Activated naive CD4-positive, alpha-beta T cell (primary cell): ENCODE measurements at places on chromosomes 5 and 9.

GRCh38 chr5:20113931-20114330 lies 125.9 kb upstream of the CDH18 start:
- DNase-seq, result no peak

- DNase-seq, result no peak
Observed at GRCh38 chr5:29079771-29080170, 2041.4 kb upstream of the CDH9 start.

DNA sequence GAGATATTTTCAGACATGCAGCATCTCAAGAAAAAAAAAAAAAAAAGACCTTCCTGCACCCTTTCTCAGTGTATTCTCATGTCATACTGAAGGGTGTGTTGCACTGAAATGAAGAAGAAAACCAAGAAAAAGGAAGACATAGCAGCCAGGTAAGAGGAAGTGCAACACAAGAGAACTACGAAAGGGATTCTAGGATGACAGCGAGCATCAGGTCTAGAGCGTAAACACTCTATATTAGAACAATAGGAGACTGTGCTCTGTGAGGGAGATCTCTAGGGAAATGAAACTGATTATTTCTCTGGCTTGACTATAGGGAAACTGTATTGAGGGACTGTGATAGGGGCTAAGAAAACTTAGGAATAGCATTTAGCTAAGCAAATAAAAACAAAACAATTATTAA lies 30.0 kb downstream of the BTF3 start:
- DNase-seq, result no peak

- no peak for DNase-seq
Observed at GRCh38 chr9:14031060-14031414, 282.9 kb downstream of the NFIB start.

DNA sequence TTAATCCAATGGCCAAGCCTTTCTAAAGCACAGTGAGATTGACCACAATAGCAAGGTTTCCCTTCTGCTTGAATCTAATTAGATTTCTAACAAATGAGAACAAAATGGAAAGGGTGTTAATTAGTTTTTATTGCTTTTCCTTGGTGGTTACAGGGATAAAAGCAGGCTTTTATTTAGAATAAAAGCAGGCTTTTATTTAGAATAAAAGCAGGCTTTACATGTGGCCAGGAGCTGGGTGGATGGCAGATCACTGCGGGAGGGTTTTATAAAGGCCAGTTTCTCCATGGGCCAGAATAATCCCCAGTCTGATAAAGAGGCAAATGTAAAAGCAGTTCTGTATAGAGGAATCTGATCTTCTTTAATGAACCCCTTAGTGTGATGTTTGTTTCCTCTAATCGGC lies 470.2 kb downstream of the TMEM232 start:
- no peak for DNase-seq

GRCh38 chr5:146448783-146449519 lies 1.8 kb downstream of the TCERG1 start:
- DNase-seq, result no peak

- DNase-seq, result no peak
Observed at GRCh38 chr9:131609099-131609830, 63.9 kb downstream of the PRRT1B start.

GRCh38 chr5:134777366-134777765 lies 18.8 kb downstream of the DDX46 start:
- no peak for DNase-seq

DNA sequence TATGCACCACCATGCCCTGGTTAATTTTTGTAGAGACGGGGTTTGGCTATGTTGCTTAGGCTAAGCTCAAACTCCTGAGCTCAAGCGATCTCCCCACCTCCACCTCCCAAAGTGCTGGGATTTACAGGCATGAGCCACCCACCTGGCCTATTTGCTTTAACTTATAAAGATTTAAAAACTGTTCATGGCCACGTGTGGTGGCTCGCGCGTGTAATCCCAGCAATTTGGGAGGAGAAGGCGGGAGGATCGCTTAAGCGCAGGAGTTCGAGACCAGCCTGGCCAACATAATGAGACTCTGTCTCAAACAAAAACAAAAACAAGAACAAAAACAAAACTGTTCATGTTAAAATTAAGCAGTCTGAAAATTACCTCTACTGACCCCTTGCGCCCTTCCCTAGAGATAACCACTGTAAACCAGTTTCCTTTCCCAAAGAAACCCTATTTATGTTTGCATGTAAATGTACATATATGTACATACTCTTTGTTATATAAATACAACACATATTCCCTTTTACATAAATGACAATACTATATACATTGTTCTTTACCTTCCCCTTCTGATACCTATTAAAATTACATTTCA lies 1.5 kb downstream of the AK6 start:
- DNase-seq, result no peak

GRCh38 chr5:135042595-135042994 lies 8.6 kb upstream of the PITX1 start:
- DNase-seq, result no peak
